NCI-H1436 (cell line): ENCODE measurements at places on chromosomes 12 and 14.

DNA sequence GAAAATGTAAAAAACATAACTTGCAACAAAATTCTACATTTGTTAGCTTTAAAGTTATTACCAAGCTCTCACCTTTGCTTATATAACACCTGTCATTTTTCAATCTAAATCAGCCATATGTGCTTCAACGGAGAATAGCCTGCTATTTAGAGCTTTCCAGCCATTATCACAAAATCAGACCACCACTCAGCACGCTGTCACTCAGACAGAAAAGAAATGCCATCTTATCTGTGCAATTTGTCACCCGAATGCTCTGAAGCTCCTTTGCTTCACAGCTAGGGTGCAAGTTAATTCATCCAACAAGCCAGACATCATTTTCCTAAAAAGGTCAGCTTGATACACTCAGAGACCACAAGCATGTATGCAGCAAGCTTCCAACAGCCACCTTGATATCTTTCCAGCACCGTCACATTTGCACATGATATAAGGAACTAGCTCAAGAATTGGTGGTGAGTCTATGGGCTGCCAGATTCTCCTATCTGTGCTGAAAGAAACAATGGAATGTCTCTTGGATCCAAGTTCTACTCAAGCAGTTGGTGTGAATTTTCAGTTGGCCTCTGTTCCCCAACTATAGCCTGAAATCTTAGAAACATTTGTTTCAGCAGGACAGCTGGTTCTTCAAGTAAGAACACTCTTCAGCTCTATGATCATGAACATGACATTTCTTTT lies 20.0 kb upstream of the IFNG-AS1 start:
- DNase-seq = no peak

GRCh38 chr12:80567401-80567800 lies 123.4 kb downstream of the PTPRQ start:
- no peak for DNase-seq

DNA sequence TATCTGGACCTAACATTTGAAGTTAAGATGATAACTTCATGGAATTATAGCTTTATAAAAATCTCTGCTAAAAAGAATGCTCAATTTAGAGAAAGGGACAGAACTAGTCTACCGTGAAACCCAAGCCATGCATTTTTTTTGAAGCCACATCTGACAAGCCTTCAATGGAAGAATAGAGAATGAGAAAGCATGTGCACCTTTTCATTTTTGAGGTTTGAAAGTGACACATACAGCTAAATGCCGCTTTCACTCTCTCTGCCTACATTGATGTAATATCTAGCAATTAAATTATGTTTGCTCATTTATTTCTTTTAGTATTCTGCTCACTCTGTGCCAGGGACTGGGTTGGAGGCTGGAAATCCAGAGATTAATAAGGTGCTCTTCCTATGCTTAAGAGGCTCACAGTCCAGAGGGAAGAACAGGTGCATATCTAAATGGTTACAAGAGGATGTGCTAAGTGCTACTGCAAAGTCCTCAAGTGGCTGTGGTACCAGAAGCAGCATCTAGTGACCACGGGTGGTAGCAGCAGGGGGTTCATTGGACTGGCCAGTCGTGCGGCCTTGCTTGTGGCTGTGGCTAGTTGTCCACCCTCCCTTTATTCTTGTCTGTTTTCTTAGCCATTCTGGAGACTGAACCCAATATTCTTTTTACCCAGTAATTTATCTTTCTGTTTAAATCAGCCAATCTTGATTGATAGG lies 60.4 kb downstream of the PPP1R36 start:
- no peak for DNase-seq

DNA sequence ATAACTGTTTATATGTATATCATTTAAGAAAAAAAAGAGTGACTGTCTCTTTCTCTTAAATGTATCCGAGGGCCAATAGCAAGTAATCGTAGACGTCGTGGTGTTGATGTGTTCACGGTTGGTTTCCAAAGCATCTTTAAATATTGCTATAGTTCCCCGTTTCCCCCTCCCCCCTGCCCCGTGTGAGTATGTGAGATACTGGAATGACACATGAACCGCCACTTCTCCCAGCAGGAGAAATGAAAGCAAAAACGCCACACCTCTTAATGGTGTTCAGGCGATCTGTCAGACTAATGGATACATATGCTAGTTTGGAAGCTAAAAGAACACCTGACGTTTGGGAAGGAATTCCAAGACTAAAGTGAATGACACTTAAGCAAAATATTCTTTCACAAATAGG lies 258.3 kb downstream of the FOXN3 start:
- DNase-seq = no peak

GRCh38 chr12:109710747-109711595 lies 2.7 kb upstream of the FAM222A start:
- no peak for DNase-seq

DNA sequence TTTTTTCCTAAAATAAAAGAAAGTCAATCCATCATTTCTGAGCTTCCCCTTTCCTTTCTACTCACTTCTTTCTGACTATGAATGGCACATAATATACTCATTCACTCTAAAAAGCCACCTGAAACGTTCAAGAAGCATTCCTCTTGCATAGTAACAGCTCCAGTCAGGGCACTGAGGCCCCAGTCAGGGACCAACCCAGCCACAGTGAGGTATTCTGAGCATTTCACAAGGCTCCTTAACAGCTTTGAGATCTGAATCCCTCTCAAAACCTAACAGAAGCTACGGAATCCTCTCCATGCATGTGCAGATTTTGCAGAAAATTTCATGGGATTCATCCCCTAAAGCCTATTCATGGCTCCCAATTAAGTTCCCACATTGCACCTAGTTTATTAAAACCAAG lies 23.2 kb downstream of the NT5DC3 start:
- DNase-seq = no peak

DNA sequence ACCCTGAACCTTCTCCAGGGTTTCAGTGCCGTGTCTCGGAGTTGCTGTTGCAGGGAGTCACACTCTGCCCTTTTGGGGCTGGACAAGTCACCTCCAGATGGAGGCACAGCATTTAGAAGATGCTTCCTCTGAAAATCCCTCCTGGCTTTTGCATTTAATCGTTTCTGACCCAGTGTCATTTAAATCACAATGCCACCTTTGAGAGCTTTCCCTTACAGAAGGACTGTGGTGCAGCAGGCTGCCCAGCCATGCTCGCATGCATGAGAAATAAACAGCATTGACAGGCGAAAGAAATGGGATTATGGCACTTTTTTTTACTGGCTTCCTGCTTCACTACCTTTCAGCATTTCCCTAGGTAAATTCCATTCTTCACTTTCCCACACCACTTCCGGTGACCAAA lies 113.4 kb upstream of the DYRK2 start:
- DNase-seq = no peak

DNA sequence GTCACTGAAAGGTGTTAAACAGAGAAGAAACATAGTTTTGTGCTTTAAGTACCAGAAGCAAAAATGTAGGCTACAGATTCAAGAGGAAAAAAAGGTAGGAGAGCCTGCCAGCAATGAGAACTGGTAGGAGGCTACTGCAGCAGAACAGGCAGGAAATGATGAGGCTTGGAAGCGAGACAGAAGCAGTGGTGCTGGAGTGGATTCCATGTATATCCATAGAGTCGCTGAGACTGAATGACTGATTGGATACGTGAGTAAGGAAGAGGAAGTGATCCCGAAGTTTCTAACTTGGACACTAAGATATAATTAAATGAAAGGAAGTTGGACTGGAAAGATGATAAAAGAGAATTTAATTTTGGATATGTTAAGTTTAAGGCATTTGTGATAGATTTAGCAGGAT lies 45.0 kb upstream of the CCDC91 start:
- DNase-seq = no peak

GRCh38 chr12:122282061-122282460 lies 15.8 kb upstream of the VPS33A start:
- DNase-seq = no peak

DNA sequence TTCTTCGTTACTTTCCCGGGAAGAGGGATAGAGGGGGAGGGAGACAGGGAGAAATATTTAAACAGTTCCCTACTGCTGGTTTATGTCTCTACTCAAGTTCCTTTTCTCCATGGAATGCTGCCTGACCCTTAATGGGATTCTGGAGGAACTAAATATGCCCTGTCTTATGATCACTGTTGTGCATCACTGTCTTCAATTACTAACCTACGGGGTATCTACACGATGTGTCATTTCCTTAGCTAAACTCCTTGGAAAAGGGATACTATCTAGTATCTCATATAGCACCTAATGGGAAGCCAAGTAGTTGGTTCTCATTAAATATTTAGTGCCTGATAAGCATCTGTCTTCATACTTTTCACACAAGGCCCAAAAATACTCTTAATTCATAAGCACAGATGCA lies 37.5 kb upstream of the FBLN5 start:
- no peak for DNase-seq

DNA sequence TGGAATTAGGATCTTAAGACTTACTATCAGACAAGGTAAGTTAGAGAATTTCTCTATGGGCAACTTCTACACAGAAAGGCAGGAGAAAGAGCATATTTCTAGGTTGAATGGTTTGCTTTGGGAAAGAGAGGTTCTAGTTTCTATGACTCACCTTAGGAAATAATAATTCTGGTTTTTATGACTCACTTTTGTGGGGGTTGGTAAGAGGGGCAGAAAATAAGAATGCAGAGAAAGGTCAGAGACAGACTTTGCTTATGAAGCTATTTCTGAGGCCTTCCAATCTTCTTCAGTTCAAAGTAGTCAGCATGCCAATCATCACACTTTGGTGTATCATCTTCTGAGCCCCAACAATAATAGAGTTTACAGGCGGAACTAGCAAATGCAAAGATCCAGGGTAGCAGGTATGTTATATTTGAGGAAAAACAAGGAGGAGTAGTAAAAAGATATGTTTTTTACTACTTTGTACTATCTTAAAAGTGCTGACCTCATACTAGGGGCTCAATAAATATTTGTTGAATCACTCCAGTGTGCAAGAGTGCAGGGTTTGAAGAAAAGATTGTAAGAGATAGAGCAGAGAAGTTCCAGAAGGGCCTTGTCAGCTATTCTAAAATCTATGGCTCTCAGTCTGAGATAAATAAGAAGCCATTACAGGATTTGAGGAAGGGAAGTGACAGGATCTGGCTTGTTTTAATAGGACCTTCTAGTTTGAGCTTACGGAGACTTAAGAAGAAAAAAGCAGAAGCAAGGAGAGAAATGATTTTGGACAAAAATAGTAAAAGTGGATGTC lies 56.7 kb upstream of the LRFN5 start:
- no peak for DNase-seq

GRCh38 chr14:50599700-50600444 lies 39.9 kb downstream of the ATL1 start:
- no peak for DNase-seq

DNA sequence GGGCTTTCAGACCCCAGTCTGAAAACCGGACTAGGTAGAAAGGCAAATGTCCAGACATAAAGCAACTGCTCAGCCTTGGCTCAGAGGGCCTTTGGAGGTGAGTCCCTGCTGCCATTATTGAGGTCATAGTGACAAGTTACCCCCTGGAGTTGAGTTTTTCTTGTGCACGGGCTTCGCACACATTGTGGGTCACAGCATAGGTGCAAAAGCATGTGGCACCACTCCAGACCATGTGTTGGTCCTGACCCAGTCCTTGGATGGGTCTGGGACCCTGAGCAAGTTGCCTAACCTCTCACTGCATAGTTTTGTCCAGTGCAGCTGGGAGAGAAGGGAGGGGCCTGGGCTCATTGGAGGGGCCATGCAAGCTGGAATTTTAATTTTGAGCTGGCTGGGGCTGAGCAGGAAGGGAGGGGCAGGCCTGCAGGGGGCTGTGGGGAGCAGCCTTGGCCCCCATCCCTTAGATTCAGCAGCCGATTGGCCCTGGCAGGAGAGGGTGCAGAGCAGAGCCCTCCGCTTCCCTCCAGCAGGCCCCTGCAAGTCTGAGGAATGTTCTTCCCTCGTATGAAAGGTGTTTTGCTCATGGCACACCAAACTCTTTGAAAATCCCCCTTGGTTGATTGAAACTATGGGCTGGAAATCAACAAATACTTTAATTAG lies 4.2 kb upstream of the KRT5 start:
- DNase-seq = no peak

- DNase-seq = no peak
These were observed 23.0 kb downstream of the VPS37B start for GRCh38 chr12:122872815-122873361.

- no peak for DNase-seq
These were observed 290.8 kb downstream of the EMP1 start for GRCh38 chr12:13487326-13487725.

GRCh38 chr14:34014936-34015335 lies 64.1 kb upstream of the EGLN3 start:
- DNase-seq = no peak

DNA sequence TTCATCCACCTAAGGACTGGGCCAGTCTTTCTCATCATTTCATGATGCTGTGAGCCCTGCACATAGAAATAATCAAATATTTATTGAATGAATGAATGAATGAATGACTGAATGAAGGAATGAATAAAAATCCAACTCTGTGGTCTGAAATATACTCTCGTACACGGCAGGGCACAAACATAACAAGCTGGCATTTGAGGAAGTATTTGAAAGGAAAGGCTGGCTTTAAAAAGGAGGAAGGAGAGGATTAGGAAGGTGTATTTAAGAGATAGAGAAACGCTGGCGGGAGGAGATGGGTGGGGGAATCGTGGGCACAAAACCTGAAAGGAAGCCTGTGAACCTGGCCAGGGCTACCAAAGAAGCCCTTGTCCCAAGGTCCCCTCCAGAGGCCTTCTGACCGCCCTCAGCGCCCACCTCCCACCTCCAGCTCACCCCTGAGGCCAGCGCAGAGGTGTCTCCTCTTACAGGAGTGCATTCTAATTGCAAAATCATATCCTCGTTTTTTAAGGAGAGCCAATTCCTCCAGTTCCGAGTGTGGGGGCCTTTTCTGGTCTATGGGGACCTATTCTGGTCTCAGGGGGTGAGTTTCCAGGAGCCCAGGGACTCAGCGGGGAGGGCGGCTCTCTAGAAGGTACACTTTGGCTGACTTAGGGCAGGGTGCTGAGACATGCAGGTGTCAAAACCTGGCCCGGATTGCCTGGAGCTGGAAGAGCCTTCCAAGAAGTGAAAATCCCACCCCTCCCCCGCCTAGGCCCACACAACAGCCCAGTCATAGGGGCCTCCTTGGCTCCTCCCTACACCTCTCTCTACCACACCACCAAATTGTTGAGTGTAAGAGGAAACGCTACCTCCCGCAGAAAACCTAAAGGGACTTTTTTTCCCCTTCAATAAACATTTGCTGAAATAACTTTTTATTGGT lies 8.7 kb upstream of the JDP2 start:
- DNase-seq = peak; percentile 14

GRCh38 chr12:89479982-89480381 lies 44.6 kb downstream of the GALNT4 start:
- no peak for DNase-seq

- no peak for DNase-seq
These were observed 286 bp downstream of the PPP4R3A start for GRCh38 chr14:91509878-91510170.

DNA sequence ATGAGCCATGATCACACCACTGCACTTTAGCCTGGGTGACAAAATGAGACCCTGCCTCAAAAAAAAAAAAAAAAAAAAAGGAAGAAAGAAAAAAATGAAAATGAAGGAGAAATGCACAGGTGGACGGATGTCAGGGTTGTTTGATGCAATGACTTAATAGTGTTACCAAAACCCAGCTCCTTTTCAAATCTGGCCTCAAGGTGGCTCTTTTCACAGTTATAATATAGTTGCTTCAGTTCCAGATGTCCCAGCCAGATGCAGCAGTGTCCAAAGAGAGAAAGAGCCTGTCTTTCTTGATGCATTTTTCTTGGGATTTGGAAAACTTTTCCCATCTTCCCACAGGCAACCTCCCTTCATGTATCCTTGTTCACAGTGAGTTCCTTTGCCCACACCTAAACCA lies 36.5 kb downstream of the KCNMB4 start:
- DNase-seq = no peak

GRCh38 chr14:94695231-94695630 lies 74.7 kb downstream of the GSC start:
- DNase-seq = no peak
